ENCODE measurements at places on chromosomes 1 and 21. TPM values are rescaled to one million over a fixed set of nuclear protein-coding genes. Genes with fewer than 3 reads are reported as not detected.

SLC45A1 gene
- 4.9 TPM for total RNA-seq

JTB gene
- 74.1 TPM for total RNA-seq

RHBDL2 gene
- not detected for total RNA-seq

- peaks cover 74% of the 10 kb centered on the region for H3K4me1 ChIP-seq
- H3K27ac ChIP-seq = peak overlapping the region; percentile 91
- no peaks in the 10 kb centered on the region for H3K36me3 ChIP-seq
- no peak overlapping the region for H3K4me3 ChIP-seq
- no peak for DNase-seq
These were observed 21.6 kb downstream of the HUNK start for GRCh38 chr21:31894457-31894856.

GRCh38 chr1:164671323-164671965, 112.5 kb downstream of the PBX1 start:
- H3K27me3 ChIP-seq = no peaks in the 10 kb centered on the region
- no peak overlapping the region for H3K4me3 ChIP-seq
- DNase-seq = no peak

DNA sequence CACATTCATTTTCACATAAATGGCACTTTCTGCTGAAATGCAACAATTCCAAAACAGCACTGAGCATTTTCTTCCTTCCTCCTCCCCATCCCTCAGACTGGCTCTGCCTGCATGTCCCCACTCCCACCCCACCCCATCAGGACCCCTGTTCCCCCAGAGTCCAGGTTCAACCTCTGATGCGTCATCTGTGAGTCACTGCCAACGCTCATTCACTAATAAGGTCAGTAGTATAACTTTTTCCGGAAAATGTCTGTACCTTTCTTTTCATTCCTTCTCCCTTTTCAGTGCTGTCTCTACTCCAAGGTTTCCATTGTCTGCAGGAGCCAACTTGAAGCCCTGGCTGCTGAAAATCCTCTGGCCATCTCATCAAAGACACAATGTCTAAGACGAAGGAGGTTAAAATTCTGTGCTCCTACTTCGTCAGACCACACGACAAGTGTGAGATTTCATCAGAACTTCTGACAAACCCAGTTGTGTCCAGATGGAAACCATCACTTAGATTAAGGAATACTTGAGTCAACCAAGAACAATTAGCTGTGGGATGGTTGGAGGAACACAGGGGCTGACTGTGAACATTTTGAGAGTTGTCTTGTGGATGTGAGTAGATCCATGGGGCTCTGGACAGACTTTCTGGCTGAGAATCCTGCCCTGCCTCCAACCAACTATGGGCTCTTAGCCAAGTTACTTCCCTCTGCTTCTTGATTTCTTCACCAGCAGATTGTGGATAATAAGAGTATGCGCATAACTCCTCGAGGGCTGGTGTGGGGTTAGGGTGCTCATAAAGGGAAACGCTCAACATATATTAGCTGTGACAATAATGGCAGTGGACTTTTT, 35.6 kb upstream of the UTS2 start:
- no peak overlapping the region for H3K27ac ChIP-seq
- H3K36me3 ChIP-seq = no peaks in the 10 kb centered on the region
- H3K4me3 ChIP-seq = no peak overlapping the region
- H3K27me3 ChIP-seq = peaks cover 27% of the 10 kb centered on the region
- DNase-seq = no peak

- peaks cover 19% of the 10 kb centered on the region for H3K4me1 ChIP-seq
- no peak for DNase-seq
- H3K4me3 ChIP-seq = no peak overlapping the region
- no peaks in the 10 kb centered on the region for H3K27me3 ChIP-seq
These were observed 24.1 kb downstream of the FAM177B start for GRCh38 chr1:222761083-222761482.

DNA sequence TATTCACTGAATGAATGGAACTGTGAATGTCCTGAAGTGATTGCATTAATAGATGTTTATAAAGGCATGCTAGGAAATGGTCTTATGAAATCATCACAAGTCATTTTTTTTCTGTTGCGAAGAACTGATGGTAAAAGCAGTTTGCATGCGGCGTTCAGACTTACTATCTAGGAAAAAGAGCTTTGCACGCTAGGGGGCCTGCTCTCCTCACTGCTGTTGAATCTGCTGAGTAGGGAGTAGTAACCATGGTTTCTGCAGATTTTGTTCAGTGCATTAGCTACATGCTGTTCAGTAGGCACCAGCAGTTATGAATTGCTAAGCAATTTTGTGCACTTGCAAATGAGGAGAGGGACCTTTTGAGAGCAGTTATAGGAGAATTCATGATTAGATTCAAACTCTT, 57.9 kb downstream of the CENPF start:
- peak; percentile 25 for DNase-seq
- H3K36me3 ChIP-seq = peaks cover 7% of the 10 kb centered on the region
- H3K4me1 ChIP-seq = peaks cover 22% of the 10 kb centered on the region
- H3K27ac ChIP-seq = no peak overlapping the region
- no peaks in the 10 kb centered on the region for H3K27me3 ChIP-seq
- H3K4me3 ChIP-seq = no peak overlapping the region

GRCh38 chr1:180521474-180522212, 19.3 kb upstream of the ACBD6 start:
- no peaks in the 10 kb centered on the region for H3K27me3 ChIP-seq
- H3K4me1 ChIP-seq = peaks cover 68% of the 10 kb centered on the region
- no peaks in the 10 kb centered on the region for H3K36me3 ChIP-seq

GRCh38 chr21:42850866-42851391, 28.4 kb downstream of the WDR4 start:
- H3K4me3 ChIP-seq = no peak overlapping the region
- DNase-seq = no peak
- H3K4me1 ChIP-seq = no peaks in the 10 kb centered on the region
- H3K27me3 ChIP-seq = no peaks in the 10 kb centered on the region

GRCh38 chr21:32712043-32712442, 15.8 kb downstream of the SYNJ1 start:
- H3K27me3 ChIP-seq = no peaks in the 10 kb centered on the region
- peaks cover 2% of the 10 kb centered on the region for H3K4me1 ChIP-seq
- H3K4me3 ChIP-seq = no peak overlapping the region
- H3K36me3 ChIP-seq = peaks cover 6% of the 10 kb centered on the region
- no peak for DNase-seq

- no peaks in the 10 kb centered on the region for H3K27me3 ChIP-seq
- no peak overlapping the region for H3K4me3 ChIP-seq
- no peak overlapping the region for H3K27ac ChIP-seq
- H3K36me3 ChIP-seq = peaks cover 19% of the 10 kb centered on the region
- peaks cover 20% of the 10 kb centered on the region for H3K4me1 ChIP-seq
These were observed 46.3 kb downstream of the PTPN14 start for GRCh38 chr1:214505134-214505533.
